ENCODE measurements at places on chromosomes 1 and 21.

GRCh38 chr1:19054216-19054615, 97.7 kb upstream of the IFFO2 start:
- no peak for DNase-seq

DNA sequence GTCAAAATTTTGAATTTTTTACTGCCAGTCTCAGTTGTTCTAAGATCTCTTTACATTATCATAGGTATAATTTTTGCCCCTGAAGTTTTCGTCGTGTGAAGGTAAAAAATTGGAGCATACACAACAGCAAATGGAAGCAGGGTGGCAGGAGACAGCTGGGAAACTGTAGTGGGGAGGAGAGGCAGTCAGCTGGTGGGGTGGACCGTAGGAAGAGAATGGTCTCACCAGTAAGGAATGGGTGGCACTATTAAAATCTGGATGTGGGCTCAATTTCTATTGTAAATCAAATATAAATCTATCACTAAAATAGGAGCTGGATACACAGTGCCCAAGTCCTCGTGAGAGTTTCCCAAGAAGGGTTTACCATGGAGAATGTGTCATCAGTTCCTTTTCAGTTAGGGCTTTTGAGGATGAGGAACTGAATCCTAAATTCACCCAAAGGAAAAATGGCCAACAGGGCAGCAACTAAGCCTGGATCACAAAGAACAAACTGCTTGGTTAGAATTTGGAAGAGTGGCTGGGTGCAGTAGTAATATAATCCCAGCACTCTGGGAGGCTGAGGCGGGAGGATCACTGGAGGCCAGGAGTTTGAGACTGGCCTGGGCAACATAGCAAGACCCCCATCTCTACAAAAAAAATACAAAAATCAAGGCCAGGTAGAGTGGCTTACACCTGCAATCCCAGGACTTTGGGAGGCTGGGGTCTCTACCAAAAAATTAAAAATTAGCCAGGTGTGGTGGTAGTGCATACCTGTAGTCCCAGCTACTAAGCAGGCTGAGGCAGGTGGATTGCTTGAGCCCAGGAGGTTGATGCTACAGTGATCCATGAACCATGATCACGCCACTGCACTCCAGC, 10.5 kb upstream of the IRF2BP2 start:
- peak; percentile 82 for DNase-seq

- DNase-seq: no peak
Observed at GRCh38 chr1:180842052-180842451, 70.6 kb upstream of the KIAA1614 start.

DNA sequence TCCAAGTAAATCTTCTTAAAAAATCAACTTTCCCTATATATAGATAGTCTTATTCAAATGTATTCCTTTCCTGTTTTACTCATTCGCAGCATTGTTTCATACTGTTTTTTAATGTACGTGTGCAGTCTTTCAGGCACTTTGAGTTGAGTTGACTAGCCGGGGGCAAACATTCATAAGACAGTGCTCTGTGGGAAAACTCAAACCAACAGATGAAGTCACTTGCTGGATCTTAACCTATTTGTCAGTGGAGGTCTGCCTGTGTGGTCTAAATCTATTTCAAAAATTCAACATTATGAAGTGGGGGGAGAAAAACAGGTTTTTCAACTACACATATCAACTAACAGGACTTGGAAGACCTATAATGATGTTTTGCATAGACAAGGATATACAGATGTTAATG, 6.2 kb downstream of the HSD11B1 start:
- no peak for DNase-seq

GRCh38 chr1:230119340-230119739, 52.3 kb downstream of the GALNT2 start:
- no peak for DNase-seq

Measured in MV-4-11 (cell line).